Nasal cavity respiratory epithelium epithelial cell of viscerocranial mucosa (primary cell): ENCODE measurements at places on chromosomes 13 and 19. TPM values are rescaled to one million over a fixed set of nuclear protein-coding genes. Genes with fewer than 3 reads are reported as not detected.

CGB7 gene
- 1.4 and 2.3 TPM in 2 replicates for total RNA-seq

CTU1 gene
- total RNA-seq: 8.2 and 10.0 TPM in 2 replicates

SETDB2 gene
- 7.9 and 13.0 TPM in 2 replicates for total RNA-seq

CYP4F12 gene
- total RNA-seq: 0.34 and 2.3 TPM in 2 replicates

WASF3 gene
- 5.1 and 8.0 TPM in 2 replicates for total RNA-seq

PRKACA gene
- total RNA-seq: 15.0 and 34.0 TPM in 2 replicates

RANBP3 gene
- 32.1 and 41.9 TPM in 2 replicates for total RNA-seq

ACP7 gene
- total RNA-seq: 1.1 and 2.1 TPM in 2 replicates

UNC13A gene
- total RNA-seq: under 0.01 and 0.14 TPM in 2 replicates

ZSCAN1 gene
- total RNA-seq: not detected in 2 replicates

ELSPBP1 gene
- total RNA-seq: not detected in 2 replicates

SPRY2 gene
- total RNA-seq: 7.2 and 7.6 TPM in 2 replicates

CYP4F8 gene
- total RNA-seq: not detected in 2 replicates

RCBTB1 gene
- 24.6 and 44.7 TPM in 2 replicates for total RNA-seq

KIR2DL1 gene
- not detected in 2 replicates for total RNA-seq

SLITRK5 gene
- under 0.01 and 0.07 TPM in 2 replicates for total RNA-seq

AKAP8L gene
- total RNA-seq: 71.4 and 90.1 TPM in 2 replicates

ZNF358 gene
- 3.1 and 23.8 TPM in 2 replicates for total RNA-seq

PRRG2 gene
- total RNA-seq: 5.4 and 7.9 TPM in 2 replicates

ZNF420 gene
- total RNA-seq: 7.9 and 14.7 TPM in 2 replicates

MARK4 gene
- 6.8 and 40.3 TPM in 2 replicates for total RNA-seq

GPR12 gene
- not detected in 2 replicates for total RNA-seq

NDUFB7 gene
- total RNA-seq: 99.7 and 197 TPM in 2 replicates

MKNK2 gene
- total RNA-seq: 430 and 865 TPM in 2 replicates

LHB gene
- 0.21 and 0.34 TPM in 2 replicates for total RNA-seq

CLDN10 gene
- total RNA-seq: 4.2 TPM in 1 of 2 replicates, not detected in the other

TMEM150B gene
- not detected in 2 replicates for total RNA-seq

TLE2 gene
- total RNA-seq: 0.34 and 3.9 TPM in 2 replicates

KLK15 gene
- total RNA-seq: not detected in 2 replicates

FBXO17 gene
- total RNA-seq: 12.3 and 16.2 TPM in 2 replicates

ZNF154 gene
- total RNA-seq: 1.0 and 4.7 TPM in 2 replicates

ZNF44 gene
- total RNA-seq: 9.6 and 11.8 TPM in 2 replicates

ZNF880 gene
- total RNA-seq: 23.9 and 28.6 TPM in 2 replicates

WDR88 gene
- not detected in 2 replicates for total RNA-seq

ECSIT gene
- total RNA-seq: 28.5 and 34.9 TPM in 2 replicates

OR10H1 gene
- total RNA-seq: not detected in 2 replicates

ZNF99 gene
- total RNA-seq: not detected in 2 replicates

DIAPH3 gene
- total RNA-seq: 0.68 and 0.71 TPM in 2 replicates

C5AR1 gene
- under 0.01 and 1.5 TPM in 2 replicates for total RNA-seq

ZNF665 gene
- 2.7 and 6.5 TPM in 2 replicates for total RNA-seq

ZNF766 gene
- total RNA-seq: 12.6 and 23.6 TPM in 2 replicates

ZSCAN4 gene
- total RNA-seq: under 0.01 and 0.50 TPM in 2 replicates

ADGRE3 gene
- not detected in 2 replicates for total RNA-seq

FGF14 gene
- total RNA-seq: under 0.01 TPM in 2 replicates

COX6B2 gene
- total RNA-seq: 0.34 and 0.43 TPM in 2 replicates

HNRNPUL1 gene
- 50.6 and 112 TPM in 2 replicates for total RNA-seq

PTBP1 gene
- 120 and 273 TPM in 2 replicates for total RNA-seq

MYO16 gene
- under 0.01 and 0.07 TPM in 2 replicates for total RNA-seq

RAB3A gene
- under 0.01 and 1.4 TPM in 2 replicates for total RNA-seq

SOHLH2 gene
- total RNA-seq: 0.21 and 0.34 TPM in 2 replicates

NBEA gene
- total RNA-seq: under 0.01 and 3.7 TPM in 2 replicates

CCL25 gene
- total RNA-seq: not detected in 2 replicates

ARID3A gene
- total RNA-seq: 12.0 and 12.4 TPM in 2 replicates

DNAAF3 gene
- 0.34 and 0.43 TPM in 2 replicates for total RNA-seq

TEX101 gene
- not detected in 2 replicates for total RNA-seq

ZNF221 gene
- 2.4 and 7.2 TPM in 2 replicates for total RNA-seq

SIAH3 gene
- total RNA-seq: under 0.01 TPM in 1 of 2 replicates, not detected in the other

TPT1 gene
- total RNA-seq: 3,505 and 5,167 TPM in 2 replicates

PRR22 gene
- 0.34 and 0.50 TPM in 2 replicates for total RNA-seq

HMG20B gene
- 47.4 and 60.1 TPM in 2 replicates for total RNA-seq
